Occipital lobe (tissue), 3 donors: ENCODE measurements at places on chromosomes 3 and 15.

DNA sequence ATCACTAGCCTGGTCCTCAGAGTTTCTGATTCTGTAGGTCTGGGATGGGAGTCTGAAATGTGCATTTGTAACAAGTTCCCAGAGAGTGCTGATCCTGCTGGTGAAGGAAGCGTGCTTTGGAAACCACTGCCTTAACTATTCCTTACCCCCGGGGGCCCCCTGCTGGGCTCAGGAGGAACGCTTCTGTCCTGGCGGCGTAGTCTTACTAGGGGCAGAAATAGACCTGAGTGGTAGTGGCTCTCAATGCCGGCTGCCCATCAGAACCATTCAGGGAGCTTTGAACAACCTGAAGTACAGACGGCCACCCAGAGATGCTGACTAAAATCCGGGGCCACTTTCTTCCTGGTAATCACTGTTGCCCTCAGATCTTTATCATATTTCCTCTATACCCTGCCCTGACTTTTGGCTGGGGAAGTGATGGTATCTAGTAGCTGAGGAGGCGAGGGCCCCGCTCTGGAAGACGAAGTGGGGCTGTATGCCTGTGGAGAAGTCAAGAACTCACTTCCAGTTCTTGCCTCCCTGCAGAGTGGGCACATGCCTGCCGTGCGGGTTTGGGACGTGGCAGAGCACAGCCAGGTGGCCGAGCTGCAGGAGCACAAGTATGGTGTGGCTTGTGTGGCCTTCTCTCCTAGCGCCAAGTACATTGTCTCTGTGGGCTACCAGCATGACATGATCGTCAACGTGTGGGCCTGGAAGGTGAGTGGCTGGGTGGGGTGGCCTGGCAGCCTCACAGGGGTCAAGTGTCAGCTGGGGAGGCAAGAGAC, 16.3 kb upstream of the JMJD7 start:
- DNase-seq, result peak; percentile 73

DNA sequence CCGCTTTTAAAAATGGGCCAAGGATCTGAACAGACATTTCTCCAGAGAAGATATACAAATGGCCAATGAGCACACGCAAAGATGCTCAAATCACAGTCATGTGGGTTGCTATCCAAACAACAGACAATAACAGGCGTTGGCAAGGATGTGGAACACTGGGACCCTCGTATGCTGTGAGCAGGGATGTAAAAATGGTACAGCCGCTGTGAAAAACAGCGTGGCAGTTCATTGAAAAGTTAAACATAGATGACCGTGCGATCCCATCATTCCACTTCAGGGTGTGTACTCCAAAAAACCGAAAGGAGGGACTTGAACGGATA, 6.7 kb upstream of the LRRC15 start:
- no peak for DNase-seq

DNA sequence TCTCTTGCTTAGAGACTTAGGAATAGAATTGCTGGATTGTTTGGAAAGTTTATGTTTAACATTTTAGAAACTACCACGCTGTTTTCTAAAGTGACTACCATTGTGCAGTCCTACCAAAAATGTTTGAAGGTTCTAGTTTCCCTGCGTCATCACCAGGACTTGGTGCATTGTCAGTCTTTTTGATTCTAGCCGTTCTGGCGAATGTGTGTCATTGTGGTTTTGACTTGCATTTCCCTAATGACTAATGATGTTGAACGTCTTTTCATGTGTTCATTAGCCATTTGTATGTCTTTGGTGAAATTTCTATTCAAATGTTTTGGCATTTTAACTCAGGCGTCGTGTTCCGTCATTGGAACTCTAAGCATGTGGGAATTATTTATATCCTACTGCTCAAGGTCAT, 58.0 kb downstream of the CHD2 start:
- no peak for DNase-seq

GRCh38 chr3:129001101-129001805, at the start of gene EFCC1:
TSS of gene EFCC1 (plus strand) at chr3:129001304. CDS start at chr3:129001629, 325 bp downstream.
- no peak for DNase-seq

- no peak for DNase-seq
Measured at GRCh38 chr3:139716908-139717485, 39.2 kb upstream of the NMNAT3 start.

DNA sequence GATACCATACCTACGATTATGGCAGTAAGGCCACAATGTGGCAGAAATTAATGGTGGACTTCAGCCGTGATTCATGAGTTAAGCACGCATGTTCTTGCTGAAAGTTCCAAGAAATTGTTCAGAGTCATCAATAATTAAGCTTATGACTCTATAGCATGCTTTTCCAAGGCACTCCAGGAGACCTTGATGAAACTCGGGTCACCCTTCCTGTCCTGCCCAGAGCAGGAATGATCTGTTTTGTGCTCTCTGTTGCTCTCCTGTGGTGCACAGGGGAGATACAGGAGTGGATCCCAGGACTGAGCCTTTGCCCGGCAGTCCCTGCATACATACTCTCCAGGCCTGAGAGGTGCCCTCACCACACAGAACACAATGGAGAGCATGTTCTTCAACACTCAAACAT, 141.6 kb upstream of the SLC2A2 start:
- no peak for DNase-seq
